GM23248 (cell line): ENCODE measurements at places on chromosomes 6 and 20.

- DNase-seq: peak; percentile 12
These were observed 251.8 kb downstream of the NRN1 start for GRCh38 chr6:5754904-5755303.

DNA sequence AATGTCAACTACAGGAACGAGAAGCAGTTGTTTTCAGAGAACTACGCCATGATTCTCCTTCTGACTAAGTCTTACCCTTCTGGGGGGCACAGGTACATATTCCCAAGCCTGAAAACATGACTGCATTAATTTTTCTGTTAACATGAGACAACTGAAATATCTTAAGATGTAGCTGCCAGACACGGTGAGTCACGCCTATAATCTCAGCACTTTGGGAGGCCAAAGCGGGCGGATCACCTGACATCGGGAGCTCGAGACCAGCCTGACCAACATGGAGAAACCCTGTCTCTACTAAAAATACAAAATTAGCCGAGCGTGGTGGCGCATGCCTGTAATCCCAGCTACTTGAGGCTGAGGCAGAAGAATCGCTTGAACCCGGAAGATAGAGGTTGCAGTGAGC lies 21.7 kb downstream of the TBC1D20 start:
- DNase-seq: peak; percentile 27

DNA sequence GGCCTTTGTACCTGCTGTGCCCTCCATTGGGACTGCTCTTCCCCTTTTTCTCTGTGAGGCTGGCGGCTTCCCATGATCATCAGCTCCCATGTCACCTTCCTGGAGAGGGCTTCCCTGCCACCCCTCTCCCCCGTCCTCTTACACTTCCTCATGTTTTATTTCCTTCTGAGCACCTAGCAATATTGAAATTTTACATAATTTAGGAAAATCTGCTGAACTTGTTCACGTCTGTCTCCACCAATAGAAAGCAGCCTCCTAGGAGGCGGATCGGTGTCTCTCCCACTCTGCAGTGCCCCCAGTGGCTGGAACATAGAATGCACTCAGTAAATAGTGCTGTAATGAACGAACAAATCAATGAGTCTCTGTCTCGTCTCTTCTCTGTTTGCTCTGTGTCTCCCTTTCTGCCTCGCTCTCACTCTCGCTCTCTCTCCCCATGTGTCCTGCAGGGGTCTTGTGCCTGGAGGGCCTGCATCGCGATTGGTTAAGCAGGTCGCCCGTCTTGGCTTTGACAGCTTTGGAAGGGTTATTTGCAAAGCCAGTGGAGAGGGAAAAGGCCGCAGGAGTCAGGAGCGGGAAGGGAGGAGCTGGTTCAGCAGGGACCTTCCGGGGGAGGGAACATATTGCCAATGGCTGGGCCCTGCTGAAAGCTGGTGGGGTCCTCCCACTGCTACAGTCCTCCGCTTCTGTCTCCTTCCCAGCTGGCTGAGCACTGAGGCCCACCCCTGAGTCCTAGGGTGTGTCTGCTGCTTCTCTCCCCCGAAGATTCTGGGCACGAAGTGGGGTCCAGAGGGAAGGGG lies 12.1 kb upstream of the OCSTAMP start:
- peak; percentile 75 for DNase-seq

GRCh38 chr6:129657483-129657882 lies 52.5 kb downstream of the ARHGAP18 start:
- DNase-seq: no peak

- DNase-seq: no peak
These were observed 258.0 kb downstream of the PLCB1 start for GRCh38 chr20:8390037-8390433.

DNA sequence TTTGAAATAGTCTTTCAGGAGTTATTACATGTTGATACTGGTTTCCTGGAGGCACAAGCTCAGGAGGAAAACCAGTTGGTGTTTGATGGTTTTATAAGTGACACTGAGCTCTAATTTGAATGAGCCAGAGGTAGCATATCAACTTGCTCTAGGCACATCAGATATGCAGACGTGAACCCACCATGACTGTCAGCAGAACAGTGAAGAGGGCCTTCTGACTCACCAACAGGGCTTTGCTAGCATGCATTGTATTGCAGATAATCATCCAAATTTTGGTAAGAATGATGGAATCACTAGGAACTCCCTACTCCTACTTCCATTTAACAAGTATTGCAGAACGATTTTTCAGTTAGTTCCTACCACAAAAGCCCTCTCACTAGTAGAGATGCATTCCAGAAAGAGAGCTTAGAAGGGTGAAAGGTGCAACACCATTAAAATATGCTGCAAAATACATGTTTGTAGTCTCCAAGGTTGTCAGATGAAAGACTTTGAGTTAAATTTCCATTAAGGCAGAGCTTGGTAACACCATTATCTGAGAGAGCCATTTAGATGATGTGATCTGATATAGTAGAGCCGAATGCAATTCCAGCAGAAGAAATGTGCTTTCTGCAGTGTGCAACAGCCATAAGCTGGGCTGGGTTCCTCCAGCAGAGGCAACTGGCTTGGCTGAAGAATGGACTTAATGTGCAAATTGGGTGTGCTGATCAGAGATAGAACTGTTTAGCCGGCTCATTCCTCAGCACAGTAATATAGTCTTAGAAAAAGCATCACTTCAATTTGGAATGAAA lies 968.7 kb upstream of the ADGRB3 start:
- no peak for DNase-seq

GRCh38 chr6:72966628-72967280 lies 258.5 kb downstream of the KHDC1L start:
- DNase-seq: peak; percentile 57

GRCh38 chr20:38208088-38208487 lies 43.0 kb upstream of the TGM2 start:
- no peak for DNase-seq

DNA sequence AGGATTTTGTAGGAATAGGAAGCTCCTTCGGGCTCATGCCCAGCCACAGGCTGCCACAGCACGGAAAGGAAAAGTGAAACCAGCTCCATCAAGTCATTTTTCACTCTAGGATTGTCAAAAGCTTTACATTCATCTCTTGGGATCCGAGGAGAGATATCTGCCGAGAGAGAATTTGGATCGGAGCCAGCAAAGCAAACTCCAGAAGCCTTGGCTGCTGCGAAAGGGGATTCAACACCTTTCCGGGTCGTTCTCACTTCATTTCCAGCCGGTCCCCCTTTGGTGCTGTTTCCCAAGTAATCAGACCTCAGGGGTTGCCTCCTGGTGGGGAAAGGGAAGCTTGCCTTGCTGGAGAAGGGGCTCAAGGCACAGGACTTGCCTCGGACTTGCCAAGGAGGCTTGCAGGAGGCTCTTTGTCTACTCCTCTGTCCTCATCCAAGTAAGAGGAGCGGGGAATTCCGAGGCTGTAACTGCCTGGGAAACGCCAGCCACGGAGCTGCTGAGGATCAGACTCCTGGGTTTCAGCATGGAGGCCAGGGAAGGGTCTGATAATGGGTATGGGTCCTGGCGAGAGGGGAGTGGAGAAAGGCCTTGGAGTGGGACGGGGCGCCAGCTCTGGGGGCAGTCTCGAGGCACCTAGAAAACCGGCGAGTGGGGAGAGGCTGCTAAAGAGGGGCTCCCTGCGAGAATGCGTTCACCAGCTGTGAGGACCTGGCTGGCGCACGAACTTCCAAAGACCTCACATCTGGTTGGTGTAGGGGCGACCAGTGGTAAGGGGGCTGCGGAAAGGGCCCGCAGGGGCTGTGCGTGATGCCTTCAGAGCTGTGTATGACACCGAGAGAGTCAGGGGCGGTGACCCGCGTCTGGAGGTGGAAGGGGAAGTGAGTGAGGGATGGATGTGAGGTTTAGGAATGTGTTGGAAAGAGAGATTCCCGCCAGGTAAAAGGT lies 702 bp downstream of the ETV7 start:
- DNase-seq: peak; percentile 72

- DNase-seq: no peak
These were observed 145.9 kb downstream of the C6orf118 start for GRCh38 chr6:165163519-165163918.

GRCh38 chr20:38626921-38627659 lies 25.5 kb downstream of the ARHGAP40 start:
- no peak for DNase-seq

DNA sequence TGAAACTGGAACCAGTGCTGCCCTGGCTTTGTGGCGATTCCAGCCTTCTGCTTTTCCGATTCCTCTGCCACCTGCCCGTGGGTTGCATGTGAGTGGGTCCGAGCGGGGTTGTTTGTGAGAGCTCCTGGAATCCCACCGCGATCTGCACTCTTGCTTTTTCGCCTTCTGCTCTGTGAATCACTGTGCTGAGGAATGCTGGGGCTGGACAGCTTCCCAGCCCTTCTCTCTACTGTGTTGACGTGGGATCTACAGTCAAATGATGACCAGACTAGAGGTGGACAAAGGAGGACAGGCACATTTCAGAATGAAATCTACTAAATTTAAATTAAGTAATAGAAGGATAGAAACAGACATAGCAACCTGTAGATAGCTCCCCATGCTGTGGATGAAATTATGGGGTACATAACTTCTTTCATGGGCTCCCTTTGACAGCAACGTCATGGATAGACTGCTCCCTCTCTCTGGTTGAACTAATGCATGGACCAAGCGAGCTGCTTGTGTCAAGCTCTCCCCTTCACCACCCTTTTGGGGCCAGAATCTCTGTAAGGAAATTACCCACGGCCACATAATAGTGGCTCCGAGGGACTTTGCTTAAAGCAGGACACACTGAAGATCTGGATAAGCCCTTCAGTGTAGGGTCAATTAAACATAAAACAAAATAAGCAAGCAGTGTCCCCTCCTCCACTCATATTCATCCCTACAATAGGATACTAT lies 2.0 kb downstream of the FNDC1 start:
- DNase-seq: peak; percentile 92

DNA sequence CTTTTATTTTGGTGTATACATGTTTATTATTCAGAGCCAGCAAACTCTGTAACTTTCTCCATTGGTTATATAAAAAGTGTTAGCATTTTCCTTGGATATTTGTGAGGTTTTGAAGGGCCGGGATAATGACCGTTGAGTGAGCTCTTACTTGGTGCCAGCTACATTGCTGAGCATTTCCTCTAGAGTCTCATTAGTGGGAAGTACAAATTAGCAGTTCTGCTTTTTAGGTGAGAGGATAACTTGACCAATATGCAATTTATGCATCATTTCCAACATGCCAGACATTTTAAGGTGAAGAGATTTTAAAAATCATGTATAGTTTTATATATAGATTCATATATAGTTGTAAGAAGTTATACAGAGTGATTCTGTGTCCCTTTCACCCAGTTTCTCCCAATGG lies 84.3 kb downstream of the CARMIL1 start:
- no peak for DNase-seq

- no peak for DNase-seq
These were observed 25.3 kb downstream of the SNX5 start for GRCh38 chr20:17943343-17943742.

DNA sequence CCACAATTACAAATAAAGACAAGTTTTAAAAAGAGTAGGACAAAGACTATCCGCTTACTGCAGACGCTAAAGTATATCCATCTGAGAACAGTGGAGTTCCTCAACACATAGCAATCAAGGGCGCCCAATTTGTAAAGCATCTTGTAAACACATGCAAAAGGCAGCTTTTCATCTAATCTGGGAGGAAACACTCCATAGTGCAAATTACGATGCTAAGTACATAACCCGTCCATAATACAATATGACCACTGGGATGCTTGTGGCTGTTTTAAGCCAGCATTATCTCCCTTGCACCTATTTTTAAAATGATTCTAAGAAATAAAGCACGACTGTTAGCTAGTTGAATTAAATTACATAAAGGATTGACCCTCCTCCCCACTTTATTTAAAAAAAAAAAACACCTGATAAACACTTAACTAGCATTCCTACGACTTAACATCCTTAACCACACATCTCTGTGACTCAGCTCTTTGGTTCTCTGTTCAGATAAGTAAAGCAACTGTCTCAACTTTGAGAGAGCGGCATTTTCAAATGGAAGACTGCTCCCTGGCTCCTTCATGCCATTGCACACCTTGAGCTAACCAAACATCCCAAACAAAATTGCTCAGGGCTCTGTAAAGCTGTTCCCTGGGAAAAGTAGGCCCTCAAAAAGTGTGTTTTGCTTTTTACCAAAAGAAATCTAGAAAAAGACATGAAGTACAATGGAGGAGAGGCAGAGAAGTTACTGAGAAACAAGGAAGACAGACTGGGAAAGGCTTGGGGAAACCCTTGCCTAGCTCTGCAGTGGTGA lies 14.2 kb downstream of the SLC22A23 start:
- DNase-seq: peak; percentile 67

DNA sequence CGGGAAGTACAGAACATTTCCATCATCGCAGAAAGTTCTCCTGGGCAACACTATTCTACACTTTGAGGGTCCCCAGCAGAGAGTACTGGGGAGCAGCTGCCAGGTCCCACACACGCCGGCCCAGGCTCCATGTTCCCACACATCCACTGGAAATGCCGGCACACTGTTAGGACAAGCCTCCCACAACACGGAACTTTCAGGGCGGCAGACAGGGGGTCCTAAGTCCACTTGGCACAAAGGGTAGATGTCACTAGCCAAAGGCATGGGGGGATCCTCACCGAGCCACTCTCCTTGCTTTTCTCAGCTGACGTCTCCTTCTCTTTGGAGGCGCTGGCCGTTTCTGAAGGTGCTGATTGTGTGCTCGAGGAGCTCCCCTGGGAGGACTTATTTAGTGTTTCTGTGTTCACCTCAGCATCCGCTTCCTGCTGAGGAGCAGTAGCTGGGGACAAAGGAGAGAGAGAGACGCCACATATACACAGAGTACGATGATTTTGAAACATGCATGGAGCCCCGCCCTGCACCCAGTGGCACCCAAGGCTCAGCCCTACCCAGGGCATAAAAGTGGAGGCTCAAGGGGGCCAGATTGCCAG lies 135.4 kb downstream of the ZMYND8 start:
- DNase-seq: no peak

GRCh38 chr6:143064271-143064670 lies 3.6 kb downstream of the AIG1 start:
- DNase-seq: no peak

- DNase-seq: no peak
These were observed 39.4 kb downstream of the CDYL start for GRCh38 chr6:4815584-4815983.

- no peak for DNase-seq
These were observed 257.1 kb downstream of the SAMD5 start for GRCh38 chr6:147765541-147765940.

- DNase-seq: no peak
These were observed 827.7 kb downstream of the MAFB start for GRCh38 chr20:39861381-39861780.

DNA sequence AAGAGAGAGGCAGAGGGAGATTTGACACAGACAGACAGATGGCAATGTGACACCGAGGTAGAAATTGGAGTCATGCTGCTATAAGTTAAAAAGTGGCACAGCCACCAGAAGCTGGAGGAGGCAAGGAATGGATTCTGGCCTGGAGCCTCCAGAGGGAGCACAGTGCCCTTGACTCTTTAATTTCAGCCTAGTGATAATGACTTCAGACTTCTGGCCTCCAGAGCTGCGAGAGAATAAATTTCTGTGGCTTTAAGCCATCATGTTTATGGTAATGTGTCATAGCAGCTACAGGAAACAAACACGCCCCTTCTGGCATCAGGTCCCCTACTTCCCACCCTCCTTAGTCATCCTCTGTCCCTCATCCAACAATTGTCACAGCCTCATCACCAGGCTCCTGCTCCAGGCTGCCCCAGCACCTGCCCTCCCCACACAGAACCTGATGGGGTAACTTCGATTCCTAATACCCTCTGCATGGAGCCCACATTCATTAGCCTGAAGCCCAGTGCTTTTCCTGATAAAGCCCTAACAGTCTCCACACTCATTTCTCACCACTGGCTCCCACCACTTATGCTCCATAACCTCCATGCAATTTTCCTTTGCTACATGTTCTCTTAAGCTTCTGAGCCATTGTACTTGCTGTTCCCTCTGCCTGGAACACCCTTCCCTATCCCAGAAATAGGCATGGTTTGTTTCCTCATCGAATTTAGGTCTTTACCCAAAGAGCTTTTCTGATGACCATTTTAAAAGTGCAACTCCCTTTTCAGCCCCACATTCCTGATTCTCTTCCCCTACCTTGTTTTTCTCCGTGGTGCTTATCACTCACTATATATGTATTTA lies 69.7 kb upstream of the TOX2 start:
- peak; percentile 84 for DNase-seq
